ENCODE measurements at places on chromosomes 5 and 9.

DNA sequence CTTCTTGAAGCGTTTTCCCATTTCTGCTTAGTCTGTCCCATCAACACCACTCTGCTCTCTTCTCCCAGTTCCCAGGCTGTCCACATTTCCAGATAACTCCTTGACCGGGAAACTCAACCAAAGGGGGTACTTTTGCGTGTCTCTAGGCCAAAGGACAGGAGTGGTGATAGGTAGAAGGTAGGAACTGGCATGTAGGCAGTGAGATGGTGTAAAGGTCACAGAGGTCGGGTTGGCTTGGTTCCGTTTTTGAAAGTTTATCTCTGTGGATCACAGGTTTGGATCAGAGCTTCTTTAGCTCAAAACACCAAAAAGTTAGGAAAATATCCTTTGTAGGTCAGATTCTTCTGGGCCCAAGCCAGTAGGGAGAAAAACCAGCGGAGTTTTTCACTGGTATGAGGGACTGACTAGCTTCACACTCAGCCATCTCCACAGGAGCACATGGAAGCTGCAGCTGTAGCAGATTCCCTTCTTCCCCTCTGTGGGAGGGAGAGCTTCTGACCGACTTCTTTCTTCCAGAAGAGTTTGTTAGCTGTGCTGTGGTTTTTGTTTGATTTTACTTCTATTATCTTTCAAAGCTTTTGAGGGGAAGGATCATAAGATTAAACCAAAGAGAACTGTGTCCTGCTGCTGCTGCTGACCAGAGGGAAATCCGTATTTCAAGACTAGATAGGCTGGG lies 98.4 kb upstream of the DMRT1 start:
- no peak for DNase-seq

DNA sequence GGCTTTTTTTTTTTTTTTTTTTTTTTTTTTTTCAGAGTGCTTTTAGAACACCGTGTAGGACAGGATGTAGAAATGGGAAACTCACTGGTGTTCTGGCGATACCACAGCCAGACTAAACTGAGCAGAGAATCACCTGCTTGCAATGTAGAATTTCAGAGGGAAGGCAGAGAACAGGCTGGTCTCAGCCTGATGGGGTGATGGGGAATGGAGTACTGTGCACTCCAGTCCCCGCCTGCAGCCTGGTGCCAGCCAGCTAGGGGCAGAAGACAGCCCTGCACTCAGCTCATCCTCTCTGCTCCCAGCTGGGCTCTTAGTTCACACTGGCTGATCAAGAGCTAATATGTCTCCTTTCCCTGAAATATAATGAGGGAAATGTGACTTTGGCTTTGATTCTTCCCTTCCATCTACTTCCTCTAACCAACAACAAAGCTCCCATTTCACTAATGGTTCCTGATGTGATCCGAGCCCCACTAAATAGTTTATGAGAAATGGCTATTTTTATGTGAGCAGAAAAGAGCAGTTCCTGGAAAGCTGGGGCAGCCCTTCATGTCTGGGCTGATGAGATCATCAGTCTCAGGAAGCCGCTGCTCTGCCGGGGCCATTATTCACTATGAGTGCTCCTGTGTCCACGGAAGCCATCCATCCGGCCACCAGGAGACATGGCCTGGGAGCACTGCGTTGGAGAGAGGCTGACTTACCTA lies 209.7 kb downstream of the GADD45G start:
- no peak for DNase-seq

GRCh38 chr5:37638897-37639296 lies 200.9 kb downstream of the GDNF start:
- no peak for DNase-seq

DNA sequence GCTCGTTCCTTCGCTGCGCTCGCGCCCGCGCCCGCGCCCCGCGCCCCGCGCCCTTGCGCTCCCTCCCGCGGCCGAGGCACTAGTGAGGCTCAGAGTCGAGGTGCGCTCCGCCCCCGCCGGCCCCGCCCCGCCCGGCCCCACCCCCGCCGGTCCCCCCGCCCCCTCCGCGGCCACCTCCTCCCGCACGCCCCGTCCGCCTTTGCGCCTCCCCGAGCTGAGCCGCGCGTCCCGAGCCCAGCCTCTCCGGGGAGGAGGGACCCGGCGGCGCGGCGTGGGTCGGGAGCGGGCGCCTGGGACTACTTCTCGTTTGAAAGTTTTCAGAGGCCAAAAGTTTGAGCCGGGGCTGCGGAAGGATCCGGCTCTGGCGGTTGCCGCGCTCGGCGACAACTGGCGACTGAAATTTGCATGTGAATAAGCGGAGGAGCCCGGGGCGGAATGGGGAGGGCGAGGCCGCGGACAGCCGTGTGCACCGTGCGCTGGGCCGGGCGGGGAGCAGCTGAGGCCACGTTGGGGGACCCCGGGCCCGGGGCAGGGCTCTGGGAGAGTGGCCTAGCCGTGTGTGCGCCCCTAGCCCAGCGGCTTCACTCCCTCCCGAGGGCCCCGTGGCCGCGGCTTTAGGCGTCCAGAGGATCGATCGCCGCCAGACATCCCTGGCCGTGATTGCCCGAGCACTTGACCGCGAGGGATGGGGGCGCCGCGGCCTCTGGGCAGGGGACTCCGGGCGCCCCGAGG lies at the start of gene NOTCH1:
TSS of gene NOTCH1 (minus strand) at position 84 of the 732 bp plus-strand sequence. CDS start 262 bp downstream, outside the sequence.
- peak; percentile 73 for DNase-seq
